ENCODE measurements at places on chromosomes 4 and X.

- DNase-seq: no peak
These were observed 10.2 kb downstream of the CD40LG start for GRCh38 chrX:136658151-136658550.

DNA sequence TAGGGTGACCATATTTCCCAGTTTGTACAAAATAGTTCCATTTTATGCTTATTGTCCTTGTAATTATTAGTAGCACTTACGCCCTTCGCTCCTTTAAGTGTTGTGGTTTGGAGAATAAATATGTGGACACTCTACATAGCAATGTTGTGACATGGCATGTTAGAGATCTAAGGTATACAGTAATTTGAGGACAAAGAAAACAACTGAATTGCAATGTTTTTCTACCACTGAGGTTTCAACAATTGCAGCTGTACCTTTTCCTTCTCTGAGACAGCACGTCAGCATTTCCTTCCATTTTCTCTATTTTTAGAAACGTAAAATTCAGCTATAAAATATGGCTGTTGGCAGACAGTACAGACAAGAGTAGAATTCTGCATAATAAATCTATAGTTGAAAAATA, 323.1 kb downstream of the MAPK10 start:
- DNase-seq: no peak

DNA sequence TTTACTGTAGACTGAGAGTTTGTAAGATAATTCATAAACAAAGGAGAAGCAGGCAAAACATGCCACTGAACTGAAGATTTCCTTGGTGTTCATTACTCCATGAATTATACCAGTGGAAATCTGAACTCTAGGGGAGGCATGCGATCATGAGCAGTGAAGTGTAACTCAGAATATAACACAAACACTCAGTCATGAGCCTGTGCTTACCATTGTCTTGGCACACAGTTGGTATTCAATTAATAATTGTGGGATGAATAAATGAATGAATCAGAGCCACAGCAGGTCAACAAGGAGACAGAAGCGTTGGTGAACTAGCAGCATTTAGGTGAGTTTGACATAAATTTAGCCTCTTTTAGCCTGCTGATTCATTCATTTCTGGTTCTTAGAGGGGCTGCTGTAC, 263.5 kb upstream of the DKK2 start:
- DNase-seq: no peak

- DNase-seq: no peak
These were observed 80.4 kb downstream of the WFS1 start for GRCh38 chr4:6349896-6350603.

DNA sequence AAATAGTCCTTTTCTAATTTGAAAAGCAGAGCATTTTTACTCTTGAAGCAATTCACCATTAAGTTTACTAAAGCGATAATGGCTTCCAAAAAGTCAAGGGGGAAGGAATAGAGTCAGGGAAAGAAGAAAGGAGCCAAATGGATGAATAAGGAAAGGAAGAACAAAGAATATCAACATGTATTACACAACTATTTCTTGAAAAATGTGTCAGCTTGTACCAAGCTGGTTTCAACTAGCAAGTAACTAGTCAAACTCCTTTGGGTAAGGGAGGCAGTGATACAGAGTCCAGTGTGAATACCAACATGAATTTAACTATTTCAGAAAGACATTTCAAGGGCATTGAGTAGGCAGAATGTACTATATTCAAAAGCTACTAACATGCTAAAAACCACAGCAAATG, 112.1 kb downstream of the ARHGAP6 start:
- no peak for DNase-seq
